ENCODE measurements at places on chromosomes 3 and 15. TPM values are rescaled to one million over a fixed set of nuclear protein-coding genes. Genes with fewer than 3 reads are reported as not detected.

DNA sequence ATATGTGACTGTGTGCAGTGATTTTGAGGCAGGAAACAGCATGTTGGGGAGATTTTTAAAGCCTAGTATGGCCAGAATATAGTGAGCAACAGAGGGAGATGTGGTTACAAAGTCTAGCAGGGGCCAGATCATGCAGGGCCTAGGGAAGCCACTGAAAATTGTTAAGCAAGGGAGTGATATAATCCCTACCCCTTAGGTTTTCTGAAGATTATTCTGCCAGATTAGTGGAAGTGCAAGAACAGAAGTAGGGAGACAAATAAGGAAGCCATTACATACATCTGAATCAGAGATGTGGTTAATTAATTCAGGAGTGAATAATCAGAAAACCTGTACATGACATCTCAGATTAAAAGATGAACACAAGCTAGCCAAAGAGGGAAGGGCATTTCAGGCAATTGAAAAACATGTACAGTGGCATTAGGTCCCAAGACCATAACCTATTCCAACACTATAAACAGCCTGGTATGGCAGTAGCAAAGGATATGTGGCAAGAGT, 54.8 kb downstream of the MSL2 start:
- no peak overlapping the region for H3K4me3 ChIP-seq
- H3K27me3 ChIP-seq = no peaks in the 10 kb centered on the region
- H3K4me1 ChIP-seq = peaks cover 11% of the 10 kb centered on the region

- no peaks in the 10 kb centered on the region for H3K36me3 ChIP-seq
- no peaks in the 10 kb centered on the region for H3K4me1 ChIP-seq
- no peak for DNase-seq
- H3K27ac ChIP-seq = no peak overlapping the region
- H3K27me3 ChIP-seq = no peaks in the 10 kb centered on the region
Observed at GRCh38 chr3:129633751-129634481, 27.4 kb upstream of the PLXND1 start.

DNA sequence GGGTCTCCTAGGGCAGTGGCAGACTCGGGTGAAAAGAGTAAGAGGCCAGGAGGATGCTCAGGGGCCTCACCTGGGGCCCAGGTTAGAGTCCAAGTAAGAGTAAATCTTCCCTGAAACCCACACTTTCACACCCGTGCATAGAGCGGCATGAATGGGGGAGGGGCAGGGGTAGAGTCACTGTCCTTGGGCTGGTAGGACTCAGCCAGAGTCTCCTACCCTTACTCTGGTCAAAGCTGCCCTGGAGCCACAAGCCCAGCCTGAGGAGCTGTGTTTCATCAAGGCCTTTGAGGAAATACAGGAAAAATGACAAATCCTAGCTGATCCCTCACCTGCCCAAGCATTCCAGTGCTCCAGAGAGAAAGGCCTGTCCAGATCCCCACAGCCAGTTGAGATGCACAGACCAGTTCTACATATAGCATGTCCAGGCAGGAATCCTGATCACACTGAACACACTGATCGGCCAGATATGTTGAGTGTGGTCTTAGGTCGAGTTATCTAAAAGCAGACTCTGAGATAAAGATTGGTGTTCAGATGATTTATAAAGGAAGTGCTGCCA, 16.7 kb upstream of the CTNNB1 start:
- H3K4me3 ChIP-seq = no peak overlapping the region
- H3K36me3 ChIP-seq = no peaks in the 10 kb centered on the region
- DNase-seq = no peak
- no peaks in the 10 kb centered on the region for H3K27me3 ChIP-seq
- H3K4me1 ChIP-seq = no peaks in the 10 kb centered on the region

DNA sequence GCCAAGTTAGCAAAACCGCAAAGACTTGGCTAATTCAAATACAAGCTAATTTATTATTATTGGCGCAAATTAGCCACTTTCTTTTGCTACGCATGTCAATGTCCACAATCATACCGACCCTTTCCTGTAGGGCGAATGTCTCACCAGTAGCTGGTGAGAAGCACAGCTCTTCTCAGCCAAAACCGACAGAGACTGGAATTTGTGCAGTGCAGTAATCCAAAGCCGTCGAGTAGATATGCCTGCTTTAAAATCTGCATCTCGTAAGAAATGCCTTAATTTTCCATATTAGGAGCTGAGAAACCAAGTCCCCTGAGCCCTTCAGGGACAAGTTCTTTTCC, 614 bp upstream of the MINDY2 start:
- no peak for DNase-seq
- no peaks in the 10 kb centered on the region for H3K27me3 ChIP-seq
- H3K27ac ChIP-seq = peak overlapping the region; percentile 98
- H3K4me1 ChIP-seq = peaks cover 44% of the 10 kb centered on the region

GRCh38 chr3:188822411-188822810, 349.4 kb upstream of the TPRG1 start:
- no peak for DNase-seq
- H3K36me3 ChIP-seq = no peaks in the 10 kb centered on the region
- H3K27me3 ChIP-seq = no peaks in the 10 kb centered on the region
- peaks cover 3% of the 10 kb centered on the region for H3K4me1 ChIP-seq
- no peak overlapping the region for H3K27ac ChIP-seq

DNA sequence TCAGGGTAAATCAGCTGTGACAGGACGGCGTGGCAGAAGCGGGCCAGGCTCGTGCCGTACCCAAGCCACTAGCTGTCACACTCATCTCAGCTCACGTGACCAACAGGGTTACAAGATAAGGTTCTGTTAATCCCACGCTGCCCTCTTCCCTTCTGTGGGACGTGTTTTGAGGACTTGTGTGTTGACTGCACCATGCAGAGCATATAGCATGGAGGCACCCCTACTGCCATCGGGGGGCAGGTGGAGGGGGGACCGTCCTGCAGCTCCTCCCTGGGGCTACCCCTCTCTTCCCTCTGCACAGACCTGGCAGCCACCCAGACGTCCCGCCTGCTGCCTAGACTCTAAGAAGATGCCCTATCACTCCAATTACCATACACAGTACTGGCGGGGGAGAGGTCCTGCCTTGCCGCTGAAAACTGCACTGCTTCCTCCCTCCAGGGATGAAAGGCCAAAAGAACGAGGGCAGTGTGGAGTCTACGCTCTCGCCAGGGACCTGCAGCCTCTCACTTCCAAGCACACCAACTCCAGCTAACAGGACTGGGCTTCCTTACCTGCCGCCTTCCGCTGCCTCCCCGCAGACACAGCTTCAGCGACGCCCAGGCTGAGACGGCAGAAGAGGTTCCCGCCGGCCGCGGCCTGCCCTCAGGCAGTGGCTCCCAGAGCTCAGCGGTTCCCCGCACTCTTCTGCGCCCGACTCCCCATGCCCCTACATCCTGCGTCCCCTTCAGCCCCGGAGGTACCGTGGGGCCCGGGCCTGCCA, at the start of gene TNK2:
TNK2 (minus strand) TSS at position 618 of the 760 bp plus-strand sequence. CDS start 19,963 bp downstream, outside the sequence.
- H3K36me3 ChIP-seq = no peaks in the 10 kb centered on the region
- DNase-seq = peak; percentile 85
- no peaks in the 10 kb centered on the region for H3K27me3 ChIP-seq
- peaks cover 32% of the 10 kb centered on the region for H3K4me1 ChIP-seq
- peak within 1 kb of the TSS; percentile 28 for H3K27ac ChIP-seq

DNA sequence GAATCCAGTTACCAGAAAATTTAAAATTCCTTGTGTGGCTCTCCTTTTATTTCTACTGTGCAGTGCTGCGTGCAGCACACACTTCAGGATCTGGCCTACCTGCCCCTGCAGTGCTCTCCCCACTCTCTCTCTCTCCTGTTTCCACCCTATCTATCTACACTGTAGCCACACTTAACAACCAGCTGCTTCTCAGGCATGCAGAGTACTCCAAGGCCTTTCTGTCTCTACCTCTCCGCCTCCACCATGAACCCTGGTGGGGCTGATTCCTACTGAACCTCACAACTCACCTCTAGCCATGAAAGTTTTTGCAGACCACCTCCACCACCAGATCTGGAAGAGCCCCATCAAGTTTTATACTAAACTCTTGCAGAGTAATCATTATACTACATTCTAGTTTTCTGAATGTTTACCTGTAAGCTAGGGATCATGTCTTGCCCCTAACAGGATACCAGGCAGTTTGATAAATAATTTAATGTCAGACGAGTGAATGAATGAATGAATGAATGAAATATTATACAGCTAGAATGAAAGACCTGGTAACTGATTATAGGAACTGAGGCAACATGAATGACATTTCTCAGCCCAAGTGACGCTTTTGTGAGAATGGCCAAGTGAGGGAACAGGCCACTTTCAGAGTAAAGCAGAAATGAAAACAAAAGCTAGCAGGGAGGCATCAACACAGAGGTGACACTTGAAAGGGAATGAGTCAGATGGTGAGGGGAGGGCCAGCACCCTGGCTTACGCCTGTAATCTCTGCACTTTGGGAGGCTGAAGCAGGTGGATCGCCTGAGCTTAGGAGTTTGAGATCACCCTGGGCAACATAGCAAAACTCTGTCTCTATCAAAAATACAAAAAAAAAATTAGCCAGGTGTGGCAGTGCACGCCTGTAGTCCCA, 363.5 kb downstream of the FOXP1 start:
- H3K27me3 ChIP-seq = no peaks in the 10 kb centered on the region
- peak overlapping the region; percentile 37 for H3K27ac ChIP-seq
- peaks cover 3% of the 10 kb centered on the region for H3K4me1 ChIP-seq
- DNase-seq = peak; percentile 60
- H3K36me3 ChIP-seq = no peaks in the 10 kb centered on the region

- peak overlapping the region; percentile 15 for H3K27ac ChIP-seq
- H3K27me3 ChIP-seq = no peaks in the 10 kb centered on the region
- H3K4me3 ChIP-seq = no peak overlapping the region
- peaks cover 55% of the 10 kb centered on the region for H3K4me1 ChIP-seq
- DNase-seq = peak; percentile 20
- no peaks in the 10 kb centered on the region for H3K36me3 ChIP-seq
Observed at GRCh38 chr3:56928379-56929068, 126.8 kb upstream of the ARHGEF3 start.

- no peaks in the 10 kb centered on the region for H3K27me3 ChIP-seq
- DNase-seq = no peak
- peaks cover 9% of the 10 kb centered on the region for H3K36me3 ChIP-seq
- no peak overlapping the region for H3K27ac ChIP-seq
Observed at GRCh38 chr3:25747033-25747432, 36.2 kb downstream of the NGLY1 start.

DNA sequence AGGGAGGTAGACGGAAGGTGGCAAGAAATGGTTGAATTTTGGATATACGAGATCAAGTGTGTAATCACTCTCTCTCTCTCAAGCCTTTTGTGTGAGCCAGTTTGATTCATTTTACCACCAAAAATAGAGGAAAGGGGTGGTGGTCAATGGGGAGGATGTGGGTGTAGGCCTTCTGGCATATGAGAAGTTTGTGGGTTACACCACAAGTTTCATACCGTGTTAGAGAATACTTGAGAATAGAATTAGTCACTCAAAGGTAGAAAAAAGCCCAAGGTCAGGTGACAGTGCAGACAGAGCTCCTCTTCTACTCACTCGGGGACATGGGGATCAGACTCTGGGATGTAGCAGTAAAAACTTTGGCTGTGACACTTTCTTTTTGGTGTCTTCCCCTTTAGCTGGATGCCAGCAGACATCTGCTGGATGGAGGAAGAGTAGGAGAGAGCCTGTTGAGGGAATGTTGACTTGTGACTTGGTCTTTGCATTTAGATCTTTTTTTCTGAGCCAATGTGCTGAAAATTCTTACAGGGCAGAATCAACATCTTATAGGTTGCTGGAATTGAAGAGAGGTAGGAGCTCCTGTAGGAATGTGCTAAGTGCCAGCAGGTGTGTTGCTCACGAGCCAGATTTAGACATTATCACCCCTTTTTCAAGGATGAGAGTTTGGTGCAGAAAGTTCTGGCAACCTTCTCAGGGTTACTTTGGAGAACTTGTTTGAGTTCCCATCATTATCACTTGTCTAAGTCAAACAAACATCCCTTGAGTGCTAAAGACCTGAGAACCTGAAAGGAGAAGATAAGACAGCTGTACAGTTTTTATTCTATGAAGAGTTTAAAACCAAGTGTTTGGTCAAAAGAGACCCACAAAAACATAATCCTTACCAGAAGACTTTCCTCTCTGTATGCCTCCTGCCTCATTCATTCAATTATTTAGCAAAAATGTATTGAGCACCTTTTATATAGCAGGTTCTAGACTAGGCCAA, 43.9 kb upstream of the RYK start:
- no peaks in the 10 kb centered on the region for H3K36me3 ChIP-seq
- H3K27me3 ChIP-seq = no peaks in the 10 kb centered on the region
- H3K27ac ChIP-seq = no peak overlapping the region
- DNase-seq = no peak
- peaks cover 22% of the 10 kb centered on the region for H3K4me1 ChIP-seq

- H3K4me1 ChIP-seq = no peaks in the 10 kb centered on the region
- H3K4me3 ChIP-seq = no peak overlapping the region
- H3K27me3 ChIP-seq = no peaks in the 10 kb centered on the region
- no peaks in the 10 kb centered on the region for H3K36me3 ChIP-seq
Observed at GRCh38 chr3:8776406-8776805, 7.0 kb upstream of the OXTR start.

- H3K27ac ChIP-seq = no peak overlapping the region
- no peaks in the 10 kb centered on the region for H3K27me3 ChIP-seq
- no peaks in the 10 kb centered on the region for H3K36me3 ChIP-seq
- H3K4me1 ChIP-seq = no peaks in the 10 kb centered on the region
Observed at GRCh38 chr3:88595026-88595425, 445.3 kb downstream of the C3orf38 start.

DNA sequence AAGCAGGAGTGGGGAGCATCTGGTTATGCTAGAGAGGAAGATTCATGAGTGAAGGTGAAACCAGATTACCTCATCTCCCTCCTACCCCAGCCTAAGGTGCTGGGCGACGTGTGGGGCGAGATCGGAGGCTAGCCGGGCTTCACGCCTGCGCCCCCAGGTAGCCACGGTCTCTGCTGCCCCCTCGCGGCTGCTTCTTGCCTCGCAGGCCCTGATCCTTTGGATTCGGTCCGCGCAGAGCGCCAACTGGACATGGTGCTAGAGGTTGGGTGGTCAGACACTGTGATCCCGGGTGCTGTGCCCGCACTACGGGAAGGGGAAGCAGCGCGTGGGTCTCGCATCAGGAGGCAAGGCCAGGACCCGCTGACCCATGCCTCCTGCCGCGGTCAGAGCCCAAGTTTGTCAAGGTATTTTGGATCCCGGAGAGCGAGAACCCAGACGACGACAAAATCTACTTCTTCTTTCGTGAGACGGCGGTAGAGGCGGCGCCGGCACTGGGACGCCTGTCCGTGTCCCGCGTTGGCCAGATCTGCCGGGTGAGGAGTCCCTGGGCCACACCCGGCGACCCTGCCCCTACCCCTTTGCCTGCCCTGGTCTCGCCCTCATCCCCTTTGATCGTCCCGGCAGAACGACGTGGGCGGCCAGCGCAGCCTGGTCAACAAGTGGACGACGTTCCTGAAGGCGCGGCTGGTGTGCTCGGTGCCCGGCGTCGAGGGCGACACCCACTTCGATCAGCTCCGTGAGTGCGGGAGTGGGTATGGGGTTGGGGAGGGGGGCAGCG, 4.2 kb downstream of the SEMA3B start:
- peaks cover 28% of the 10 kb centered on the region for H3K4me1 ChIP-seq
- peak overlapping the region; percentile 13 for H3K4me3 ChIP-seq
- H3K36me3 ChIP-seq = no peaks in the 10 kb centered on the region
- no peaks in the 10 kb centered on the region for H3K27me3 ChIP-seq
- DNase-seq = peak; percentile 84

Gene IQCH
- 13.7 TPM for total RNA-seq

Gene SEMA6D
- total RNA-seq = 14.8 TPM

Gene CPNE9
- total RNA-seq = not detected

Gene ZNF502
- 9.8 TPM for total RNA-seq

Gene SHISA5
- total RNA-seq = 100.0 TPM

Gene SLC28A2
- not detected for total RNA-seq

Gene SLC35G2
- 11.4 TPM for total RNA-seq

Gene ATP13A5
- total RNA-seq = 1.7 TPM

Gene QRICH1
- total RNA-seq = 342 TPM

Gene ESYT3
- total RNA-seq = 19.9 TPM

Gene KLF15
- total RNA-seq = 20.6 TPM
